ENCODE measurements at places on chromosomes 2 and 18.

GRCh38 chr2:47620770-47621437 lies 162.0 kb upstream of the MSH6 start:
- DNase-seq, result no peak

DNA sequence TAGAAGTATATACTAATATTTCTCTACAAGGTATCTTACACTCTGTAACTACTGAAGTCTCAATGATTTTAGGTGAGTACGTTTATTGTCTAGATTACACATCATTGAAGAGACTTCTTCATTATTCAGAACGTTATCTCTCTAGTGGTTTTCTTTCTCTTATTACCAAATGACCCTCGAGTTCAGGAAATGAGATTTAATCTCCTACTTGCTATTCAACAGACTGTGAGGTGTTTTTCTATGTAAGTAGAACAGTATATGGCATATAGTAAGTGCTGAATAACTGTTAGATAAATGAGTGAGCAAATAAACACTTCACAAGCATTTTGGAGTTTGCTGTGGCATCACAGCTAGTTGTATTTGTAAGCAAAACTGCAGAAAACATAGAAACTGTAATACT lies 947.2 kb upstream of the SLC39A10 start:
- no peak for DNase-seq

DNA sequence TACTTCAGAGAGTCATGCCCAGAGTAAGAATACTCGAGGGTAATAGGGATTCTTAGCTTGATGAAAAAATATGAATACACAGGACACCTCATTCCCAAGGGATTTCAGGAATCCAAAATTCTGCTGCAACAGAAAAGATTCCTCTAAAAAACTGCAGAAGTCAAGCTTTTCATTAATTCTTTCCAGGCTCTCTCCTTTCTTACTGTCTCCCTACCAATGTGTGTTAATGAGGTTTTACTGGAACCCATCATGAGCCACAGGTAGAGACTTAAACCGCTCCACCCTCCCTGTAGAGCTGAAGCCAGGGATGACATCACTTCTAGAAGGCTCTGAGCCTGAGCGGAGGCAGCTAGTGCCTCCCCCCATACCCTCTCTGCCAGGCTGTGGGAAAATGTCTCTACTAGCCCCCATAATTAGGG lies 3.4 kb downstream of the SDC1 start:
- DNase-seq, result no peak

GRCh38 chr2:238846378-238846627 lies 1.6 kb upstream of the TWIST2 start:
- DNase-seq, result no peak

DNA sequence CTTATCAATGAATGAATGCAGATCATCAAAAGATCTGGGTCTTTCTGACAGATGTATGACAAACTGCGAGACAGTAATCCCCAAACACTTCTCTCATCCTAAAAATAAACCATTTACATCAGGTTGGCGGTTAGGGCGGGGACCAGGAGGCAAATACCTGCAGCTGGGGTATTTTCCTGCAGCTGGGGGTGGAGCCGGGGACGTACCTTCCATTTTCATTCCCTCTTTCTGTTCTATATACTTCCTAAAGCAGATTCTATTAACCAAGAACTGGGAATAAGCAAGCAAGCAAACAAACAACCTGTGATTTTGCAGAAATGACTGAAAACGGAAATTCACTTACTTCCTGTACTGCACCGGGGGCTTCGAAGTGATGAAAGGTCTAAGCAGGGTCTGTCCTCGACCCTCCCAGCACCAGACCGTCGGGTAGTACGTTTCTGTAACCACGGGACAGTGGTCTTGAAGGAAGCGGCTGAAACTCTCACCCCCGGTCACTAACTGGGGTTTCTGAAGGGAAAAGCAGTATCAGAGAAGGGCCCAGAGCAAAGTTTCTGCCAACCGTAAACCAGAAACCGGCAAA lies 1.2 kb downstream of the ABHD3 start:
- DNase-seq, result no peak

GRCh38 chr2:230669386-230669950 lies 43.2 kb upstream of the CAB39 start:
- no peak for DNase-seq

DNA sequence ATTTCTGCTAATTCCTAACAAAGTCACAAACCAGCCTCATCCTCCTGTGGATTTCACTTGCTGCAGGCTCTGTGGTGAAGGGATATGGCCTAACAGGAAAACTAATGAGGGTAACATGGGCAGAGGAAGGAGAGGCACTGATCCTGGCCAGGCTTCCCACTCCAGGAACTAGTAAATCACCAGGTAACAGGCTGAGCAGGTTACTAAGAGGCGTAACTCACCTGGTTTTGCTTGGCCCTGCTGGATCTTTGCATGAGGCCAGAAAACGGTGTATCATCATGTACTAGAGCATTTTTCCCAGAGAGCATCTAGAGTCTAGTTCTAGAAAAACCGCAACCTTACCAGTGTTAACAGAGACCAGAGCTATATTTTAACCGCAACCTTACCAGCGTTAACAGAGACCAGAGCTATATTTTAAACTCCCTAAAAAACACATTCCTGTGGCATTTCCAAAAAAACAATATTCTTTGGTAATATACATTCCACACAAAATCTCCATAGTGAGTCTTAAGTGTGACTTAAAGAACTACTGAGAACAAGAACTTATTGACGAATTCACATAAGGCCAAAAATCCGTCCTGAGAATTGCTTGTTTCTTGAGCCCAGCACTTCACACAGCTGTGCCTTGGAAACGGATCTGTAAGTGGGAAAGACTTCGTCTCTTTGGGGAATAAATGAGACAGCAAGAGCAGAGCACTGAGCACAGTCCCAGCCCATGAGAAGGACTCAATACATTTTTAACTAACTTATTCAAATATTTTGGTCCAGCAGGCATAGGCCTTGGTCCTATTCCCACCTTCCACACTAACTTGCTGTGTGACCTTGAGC lies 43.4 kb downstream of the DPP4 start:
- DNase-seq, result no peak

- DNase-seq, result no peak
These were observed 39.6 kb upstream of the KLF7 start for GRCh38 chr2:207205173-207205957.

DNA sequence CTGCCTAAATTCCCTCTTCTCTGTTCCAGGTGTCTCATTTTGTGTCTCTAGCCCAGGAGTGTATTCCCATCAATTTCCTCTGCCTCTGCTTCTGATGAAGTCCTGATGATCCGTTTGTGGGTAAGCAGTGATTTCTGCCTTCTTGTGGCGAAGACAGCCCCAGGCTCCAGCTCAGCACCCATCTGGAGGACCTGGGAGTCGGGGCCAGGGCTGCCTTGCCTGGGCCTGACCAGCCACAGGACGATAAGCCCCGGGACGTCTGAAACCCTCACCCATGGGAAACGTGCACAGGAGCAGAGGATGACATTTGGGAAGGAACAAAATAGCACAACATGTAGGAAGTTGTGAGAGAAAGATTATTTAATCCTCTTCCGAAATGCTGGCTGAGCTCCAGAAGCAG lies 206.9 kb downstream of the FBXO15 start:
- DNase-seq, result no peak

GRCh38 chr2:239196474-239197021 lies 204.3 kb downstream of the HDAC4 start:
- no peak for DNase-seq

GRCh38 chr2:71679491-71679890 lies 226.1 kb downstream of the DYSF start:
- DNase-seq, result no peak

GRCh38 chr2:26462100-26462499 lies 15.8 kb downstream of the OTOF start:
- DNase-seq, result no peak

GRCh38 chr2:106115250-106115649 lies 78.9 kb downstream of the UXS1 start:
- no peak for DNase-seq

DNA sequence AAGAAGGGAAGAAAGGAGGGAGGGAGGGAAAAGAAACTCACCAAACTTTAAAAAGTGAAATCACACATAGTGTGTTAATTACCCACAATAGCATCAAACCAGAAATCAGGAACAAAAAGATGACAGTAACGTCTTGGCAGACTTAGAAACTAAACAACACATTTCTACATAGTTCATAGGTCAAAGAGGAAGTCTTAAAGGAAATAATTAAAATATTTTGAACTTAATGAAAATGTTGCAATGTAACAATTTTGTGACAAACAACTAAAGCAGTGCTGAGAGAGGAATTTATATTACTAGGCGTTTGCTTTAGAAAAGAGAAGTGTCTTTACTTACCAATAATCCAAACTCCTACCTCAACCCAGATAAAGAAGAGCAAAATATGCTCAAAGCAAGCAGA lies 505.0 kb upstream of the ID2 start:
- no peak for DNase-seq

GRCh38 chr18:55264108-55264507 lies 304.8 kb upstream of the CCDC68 start:
- no peak for DNase-seq

DNA sequence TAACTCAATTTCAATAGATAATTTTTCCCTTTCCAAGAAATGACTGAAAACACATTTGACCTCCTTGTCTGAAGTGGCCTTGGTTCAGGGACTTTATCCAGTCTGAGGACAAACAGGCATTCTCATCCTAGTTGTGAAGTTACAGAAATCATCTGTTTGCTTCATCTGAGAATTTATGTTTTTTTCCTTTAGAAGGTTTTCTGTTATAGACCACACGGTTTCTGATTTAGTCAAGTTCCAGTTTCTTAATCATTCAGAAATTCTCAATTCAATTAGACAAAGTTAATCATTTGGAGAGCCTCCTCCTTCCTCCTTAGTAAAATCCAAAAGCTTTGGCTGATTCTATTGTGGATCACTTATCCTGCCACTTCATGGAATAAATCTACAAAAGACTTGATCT lies 60.9 kb downstream of the ICOS start:
- no peak for DNase-seq

DNA sequence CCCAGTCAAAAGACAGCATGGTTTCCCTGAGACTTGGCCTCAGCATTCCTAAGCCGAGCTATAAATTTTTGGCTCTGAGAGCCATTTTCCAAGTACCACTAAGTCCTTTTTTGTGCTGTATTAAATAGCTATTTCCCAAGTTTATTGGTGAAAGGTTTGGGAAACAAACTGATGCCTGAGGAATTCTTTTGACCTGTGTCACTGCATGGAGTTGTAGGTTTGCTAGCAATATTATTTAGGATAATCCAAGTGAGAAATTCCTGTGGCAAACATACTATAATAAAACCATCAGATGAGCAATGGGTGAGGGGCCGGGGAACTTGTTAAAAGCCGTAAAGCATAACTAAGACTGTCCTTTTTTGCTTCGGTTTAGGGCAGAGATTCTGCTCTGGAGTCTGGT lies 28.4 kb downstream of the ARHGAP28 start:
- no peak for DNase-seq

- no peak for DNase-seq
These were observed 104.7 kb downstream of the ALK start for GRCh38 chr2:29816651-29817050.

DNA sequence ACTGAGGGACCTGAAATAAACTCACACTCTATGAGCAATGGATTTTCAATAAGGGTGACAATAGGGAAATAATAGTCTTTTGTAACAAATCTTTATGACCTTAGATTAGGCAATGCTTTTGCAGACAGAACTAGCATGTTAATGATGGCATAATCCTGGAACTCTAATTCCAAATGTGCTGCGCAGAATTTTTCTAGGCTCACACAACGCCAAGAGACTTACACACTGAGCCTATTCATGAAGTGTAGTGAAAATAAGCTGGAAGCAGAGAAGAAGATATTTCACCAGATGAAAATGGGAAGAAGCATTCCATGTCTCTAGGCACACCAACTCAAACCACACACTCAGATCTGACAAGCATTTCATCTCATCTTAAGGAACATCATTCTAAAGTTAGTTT lies 178.5 kb downstream of the L3MBTL4 start:
- DNase-seq, result no peak

- DNase-seq, result peak; percentile 67
These were observed 1.8 kb upstream of the TCF4 start for GRCh38 chr18:55589625-55590291.

- no peak for DNase-seq
These were observed 178.0 kb downstream of the MCFD2 start for GRCh38 chr2:46737577-46737976.

- DNase-seq, result no peak
These were observed 74.8 kb upstream of the SLC66A3 start for GRCh38 chr2:11080253-11081115.

DNA sequence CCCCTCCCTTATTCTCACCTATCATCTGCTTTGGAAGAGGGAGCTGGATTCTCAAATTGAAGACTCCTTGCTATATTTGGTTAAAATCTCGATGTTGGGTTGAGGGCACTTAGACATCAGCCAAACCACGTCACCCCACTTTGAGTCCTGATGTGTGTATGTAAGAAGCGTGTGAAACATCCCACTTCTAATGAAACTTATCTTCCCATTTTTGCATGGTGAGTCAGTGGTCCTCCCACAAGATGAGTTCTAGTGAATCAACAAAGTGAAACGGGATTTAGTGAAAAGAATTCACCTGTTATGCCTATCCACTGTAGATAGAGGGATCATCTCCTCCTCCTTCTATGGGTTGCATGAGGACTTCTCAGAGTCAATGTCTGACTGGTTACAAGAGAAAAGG lies 51.4 kb upstream of the SPRED2 start:
- no peak for DNase-seq

GRCh38 chr2:15074319-15074718 lies 441.8 kb downstream of the LRATD1 start:
- DNase-seq, result no peak
